ENCODE measurements at places on chromosomes 2 and 18.
A peak's percentile ranks its signal among the peaks of the same experiment; 100 is the strongest.

- no peak for DNase-seq
These were observed 1943.8 kb upstream of the PIK3C3 start for GRCh38 chr18:40011201-40011600.

GRCh38 chr2:46719487-46719886 lies 196.1 kb downstream of the MCFD2 start:
- DNase-seq = no peak

DNA sequence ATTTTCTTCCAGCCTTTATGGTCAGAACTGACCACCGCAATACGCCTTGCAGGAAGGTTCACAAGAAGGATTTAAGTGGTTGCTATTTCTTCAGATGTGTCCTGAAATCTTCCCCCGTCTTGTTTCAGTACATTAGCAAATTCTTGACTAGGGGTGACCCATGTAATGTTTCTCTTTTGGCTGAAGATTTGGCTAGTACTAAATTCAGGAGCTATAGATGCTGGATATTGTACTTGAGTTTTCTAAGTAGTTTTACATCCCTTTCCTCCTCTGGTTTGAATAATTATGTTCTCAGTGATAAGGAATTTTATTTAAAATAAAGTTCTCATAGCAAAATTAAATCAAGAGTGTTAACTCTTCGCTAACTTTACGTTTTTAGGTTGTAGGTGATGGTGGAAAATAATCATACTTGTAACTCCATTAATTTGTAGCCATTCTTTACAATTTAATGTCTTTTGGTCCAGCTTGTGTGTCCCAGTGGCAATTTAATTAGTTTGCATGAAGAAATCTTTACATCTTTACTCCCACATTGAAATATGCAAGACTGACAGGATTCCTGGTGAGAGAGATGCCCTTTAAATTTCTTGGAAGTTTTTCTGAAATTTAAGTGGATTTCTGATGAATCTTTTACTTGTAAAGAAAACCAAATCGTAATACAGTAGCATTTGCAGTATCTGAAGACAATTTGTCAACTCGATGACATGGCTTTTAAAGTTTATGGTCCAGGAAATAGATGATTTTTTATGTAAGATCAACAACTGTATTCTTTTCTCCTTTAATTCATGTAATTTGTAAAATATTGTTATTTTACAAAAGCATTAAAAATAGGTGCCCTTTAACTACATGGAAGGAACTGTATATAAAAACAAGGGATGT lies 2.8 kb downstream of the PHLPP1 start:
- no peak for DNase-seq

GRCh38 chr2:65550246-65550645 lies 117.8 kb upstream of the SPRED2 start:
- DNase-seq = no peak

DNA sequence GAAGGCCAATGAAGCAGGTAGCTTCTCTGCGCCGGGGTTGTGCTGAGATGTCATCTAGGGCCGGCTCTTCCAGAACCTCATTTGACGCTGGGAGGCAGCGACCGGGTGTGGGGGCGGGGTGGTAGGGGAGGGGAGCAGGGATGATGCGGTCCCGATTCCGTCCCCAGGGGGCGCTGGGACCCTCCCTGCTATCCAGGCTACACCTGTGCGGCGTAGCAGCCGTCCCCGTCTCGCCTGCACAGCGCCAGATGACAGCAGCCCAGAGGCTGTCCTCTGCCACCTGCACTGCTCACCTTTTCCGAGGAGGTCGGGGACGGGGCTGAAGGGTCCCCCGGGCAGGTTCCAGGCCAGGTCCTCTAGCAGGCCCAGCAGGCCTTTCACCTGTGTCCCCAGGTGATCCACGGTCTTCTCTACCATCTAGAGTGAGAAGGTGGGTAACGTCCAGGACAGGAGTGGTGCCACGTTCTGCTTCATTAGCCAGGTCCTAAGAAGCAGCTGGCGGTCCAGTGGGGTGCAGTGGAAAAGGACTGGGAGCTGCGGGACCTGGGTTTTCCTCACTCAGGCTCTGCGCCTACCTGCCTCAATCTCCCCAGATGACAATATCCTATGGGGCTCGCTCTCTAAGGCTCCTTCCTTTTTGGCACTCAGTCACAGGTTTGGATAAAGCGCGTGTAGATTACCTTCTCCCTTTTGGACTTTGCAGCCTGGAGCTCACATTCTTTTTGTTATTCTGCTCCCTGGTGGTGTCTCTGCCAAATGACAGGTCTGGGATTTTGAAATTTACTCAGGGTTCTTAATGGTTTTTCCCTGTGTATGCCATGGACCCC lies 56.0 kb upstream of the RAB6C start:
- DNase-seq = peak; percentile 27

Measured in NCI-H2107 (cell line).